SK-N-DZ (cell line): ENCODE measurements at places on chromosomes 2 and 18.

DNA sequence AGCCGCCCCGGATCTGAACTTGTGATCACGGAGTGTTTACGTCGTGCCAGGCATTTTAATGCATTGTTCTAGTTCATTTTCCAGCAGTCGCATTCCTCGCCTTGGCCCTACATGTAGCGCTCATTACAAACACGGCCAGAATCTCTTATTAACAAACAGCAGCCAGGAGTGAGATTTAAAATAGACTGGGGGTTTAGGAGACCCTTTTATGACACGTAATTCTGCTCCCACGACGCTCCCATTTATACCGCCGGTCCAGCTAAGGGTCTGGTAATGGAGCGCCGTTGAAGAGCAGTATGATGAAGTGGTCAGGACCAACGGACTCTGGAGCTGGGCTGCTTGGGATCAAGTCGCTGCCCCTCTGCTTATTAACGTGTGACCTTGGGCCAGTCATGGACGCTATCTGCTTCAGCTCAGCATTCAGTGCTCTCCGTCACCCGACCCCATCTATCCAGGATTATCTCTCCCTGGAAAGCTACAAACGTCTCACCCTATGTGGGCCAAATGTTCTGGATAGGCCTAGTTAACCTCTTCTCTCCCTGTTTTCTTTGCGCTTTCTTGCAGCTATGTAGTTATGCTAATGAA, 745 bp downstream of the MSH2 start:
- peak; percentile 22 for DNase-seq

DNA sequence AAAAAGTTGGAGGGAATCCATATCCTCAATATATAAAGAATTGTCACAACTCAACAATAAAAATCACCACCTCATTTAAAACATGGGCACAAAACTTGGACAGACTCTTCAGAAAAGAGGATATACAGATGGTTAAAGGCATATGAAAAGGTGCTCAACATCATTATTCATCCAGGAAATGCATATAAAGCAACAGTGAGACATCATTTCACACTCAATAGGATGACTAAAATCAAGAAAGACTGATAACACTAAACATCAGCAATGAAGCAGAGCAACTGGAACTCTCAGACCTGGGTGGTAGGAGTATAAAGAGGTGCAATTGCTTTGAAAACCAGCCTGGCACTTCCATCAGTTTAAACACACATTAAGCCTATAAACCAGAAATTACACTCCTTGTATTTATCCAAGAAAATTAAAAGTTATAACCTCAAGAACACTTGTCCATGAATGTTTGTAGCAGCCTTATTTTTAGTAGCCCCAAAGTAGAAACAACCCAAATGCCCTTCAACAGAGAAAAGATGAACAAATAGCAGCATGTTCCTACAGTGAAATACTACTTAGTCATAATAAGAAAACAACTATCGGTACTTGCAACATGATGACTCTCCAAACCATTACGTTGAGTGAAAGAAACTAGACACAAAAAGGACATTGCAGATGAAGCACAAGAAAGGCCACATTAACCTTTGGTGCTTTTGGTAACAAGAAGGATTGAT, 79.1 kb upstream of the TANC1 start:
- DNase-seq = no peak

DNA sequence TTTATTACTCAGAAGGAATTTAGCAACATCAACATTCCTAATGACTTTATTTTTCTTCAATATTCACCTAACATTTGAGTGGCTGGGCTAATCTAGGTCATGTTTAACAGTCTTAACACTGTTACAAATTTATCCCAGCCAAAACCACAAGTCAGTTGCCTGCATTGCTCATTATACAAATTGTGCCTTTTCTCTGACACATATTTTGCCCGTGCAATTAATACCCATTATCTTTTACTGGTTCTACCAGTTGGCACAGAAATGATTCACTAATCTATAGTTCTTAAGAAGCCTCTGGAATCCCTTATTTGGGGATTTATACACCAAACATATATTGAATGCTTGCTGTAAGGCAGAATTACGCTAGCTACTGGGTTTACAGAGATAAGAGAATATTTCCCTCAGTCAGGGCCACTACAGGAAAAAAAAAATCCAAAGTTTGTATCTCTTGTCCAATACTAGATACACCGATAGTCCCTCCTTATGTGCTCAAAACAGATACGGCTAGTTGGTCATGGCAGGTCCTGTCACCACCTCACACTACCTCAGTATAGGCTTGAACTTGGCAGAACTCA, 46.3 kb downstream of the ZCCHC2 start:
- DNase-seq = no peak

- no peak for DNase-seq
Measured at GRCh38 chr2:47561906-47562305, 158.9 kb downstream of the MSH2 start.

DNA sequence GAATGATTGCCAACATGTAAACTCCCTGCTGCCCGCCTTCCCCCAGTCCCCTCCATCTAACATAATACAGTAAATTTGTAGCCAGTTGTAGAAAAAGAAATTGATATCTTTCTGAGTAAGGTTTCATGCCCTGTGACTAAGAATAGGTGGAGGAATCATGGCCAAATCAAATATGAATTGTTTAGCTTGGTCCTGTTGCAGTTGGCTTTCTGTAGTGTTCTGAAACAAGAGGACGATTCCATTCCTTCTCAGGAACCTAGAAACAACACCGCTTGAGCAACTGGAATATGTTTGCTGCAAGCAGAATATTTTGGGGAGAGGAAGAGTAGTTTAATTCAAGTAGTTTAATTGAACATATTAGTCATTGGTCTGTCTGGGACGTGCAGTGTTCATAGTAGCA, 7.0 kb upstream of the DRC1 start:
- no peak for DNase-seq

DNA sequence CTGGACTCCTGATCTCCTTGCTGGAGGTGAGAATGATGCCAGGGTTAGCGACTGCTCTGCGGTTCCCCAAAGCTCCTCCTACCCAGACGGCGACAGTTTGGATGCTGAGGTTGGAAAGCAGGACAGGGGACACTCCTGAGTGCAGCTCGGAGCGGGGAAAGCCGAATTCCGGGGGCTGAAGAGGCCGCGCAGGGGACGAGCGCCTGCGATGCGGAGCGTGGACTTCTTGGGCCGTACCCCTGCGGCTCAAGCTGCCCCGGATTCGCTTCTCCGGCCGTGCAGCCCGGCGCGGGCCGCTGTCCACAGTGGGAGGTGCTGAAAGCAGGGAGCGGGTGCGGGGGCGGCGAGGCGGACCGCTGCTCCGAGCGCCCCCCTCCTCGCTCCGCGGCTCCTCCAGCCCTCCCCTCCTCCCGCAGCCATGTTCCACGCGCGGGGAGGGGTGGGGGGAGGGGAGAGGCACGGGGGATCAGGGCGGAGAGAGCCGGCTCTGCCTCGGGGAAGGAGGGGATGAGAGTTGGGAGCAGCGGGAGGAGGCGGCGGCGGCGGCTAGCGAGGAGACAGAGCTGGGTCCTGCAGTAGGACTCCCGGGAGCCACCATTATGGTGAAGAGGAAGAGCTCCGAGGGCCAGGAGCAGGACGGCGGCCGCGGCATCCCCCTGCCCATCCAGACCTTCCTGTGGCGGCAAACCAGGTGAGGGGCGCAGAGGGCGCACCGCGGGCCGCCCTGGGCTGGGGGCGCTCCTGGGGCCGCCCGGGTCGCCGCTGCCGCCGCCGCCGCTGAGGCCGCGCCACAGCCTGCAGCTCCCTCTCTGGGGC, at the start of gene UNC80:
UNC80 (plus strand) TSS at position 359 of the 816 bp plus-strand sequence; CDS start at position 600, 241 bp downstream.
- peak; percentile 60 for DNase-seq

DNA sequence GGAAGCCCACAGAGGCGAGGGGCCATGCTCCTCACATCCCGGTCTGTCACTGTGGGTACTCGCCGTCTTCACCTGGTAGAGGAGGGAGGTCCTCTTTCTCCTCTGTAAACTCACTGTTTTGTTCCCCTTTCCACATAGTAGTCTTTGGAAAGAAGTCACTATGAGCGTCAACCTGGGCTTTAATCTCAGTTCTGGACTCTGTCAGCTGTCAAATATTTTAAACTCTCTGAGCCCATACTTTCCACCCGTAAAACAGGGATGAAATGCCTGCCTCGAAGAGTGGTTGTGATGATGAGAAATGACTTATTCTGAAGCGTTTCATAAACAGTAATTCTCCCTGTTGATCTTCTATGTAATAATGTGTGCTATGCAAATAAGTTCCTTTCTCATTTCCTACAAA, 547.1 kb upstream of the SOX11 start:
- DNase-seq = peak; percentile 24

DNA sequence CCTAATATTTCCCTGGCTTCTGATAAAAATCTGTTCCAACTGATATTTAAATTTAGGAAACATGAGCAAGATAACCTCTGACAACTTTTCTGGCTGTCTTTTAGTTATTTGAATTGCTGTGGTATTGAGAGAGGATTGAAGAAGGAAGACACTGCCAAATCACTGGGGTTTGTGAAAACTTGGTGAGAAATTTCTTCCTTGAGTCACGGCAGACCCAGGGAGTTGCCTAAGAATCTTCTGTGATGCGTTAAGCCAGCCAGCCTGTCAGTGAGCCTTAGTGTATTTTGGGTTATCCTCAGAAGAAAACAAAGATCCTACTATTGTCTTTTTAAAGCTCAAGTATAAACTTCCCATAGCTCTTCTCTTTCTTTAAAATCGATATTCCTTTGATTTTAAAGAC, 17.5 kb upstream of the DOK6 start:
- no peak for DNase-seq

- DNase-seq = no peak
Measured at GRCh38 chr2:10341193-10341592, 38.5 kb downstream of the HPCAL1 start.

DNA sequence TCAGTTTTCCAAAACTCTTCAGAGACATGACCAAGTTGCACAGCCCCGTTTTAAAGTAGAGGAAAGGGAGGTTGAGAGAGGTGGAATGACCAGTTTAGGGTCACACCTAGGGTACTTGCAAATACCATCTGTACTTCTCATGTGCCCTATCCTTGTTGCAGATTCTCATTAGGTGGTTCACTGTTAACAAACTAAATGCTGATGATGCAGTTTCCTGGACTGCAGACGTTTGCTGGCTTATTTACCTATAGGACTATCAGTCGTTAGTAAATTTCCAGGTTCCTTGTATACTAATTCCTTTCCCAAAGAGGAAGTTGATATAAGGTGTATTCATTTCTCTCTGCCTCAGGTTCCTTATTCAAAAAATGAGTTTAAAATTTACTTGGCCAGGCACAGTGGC, 1.4 kb downstream of the FARP2 start:
- no peak for DNase-seq

DNA sequence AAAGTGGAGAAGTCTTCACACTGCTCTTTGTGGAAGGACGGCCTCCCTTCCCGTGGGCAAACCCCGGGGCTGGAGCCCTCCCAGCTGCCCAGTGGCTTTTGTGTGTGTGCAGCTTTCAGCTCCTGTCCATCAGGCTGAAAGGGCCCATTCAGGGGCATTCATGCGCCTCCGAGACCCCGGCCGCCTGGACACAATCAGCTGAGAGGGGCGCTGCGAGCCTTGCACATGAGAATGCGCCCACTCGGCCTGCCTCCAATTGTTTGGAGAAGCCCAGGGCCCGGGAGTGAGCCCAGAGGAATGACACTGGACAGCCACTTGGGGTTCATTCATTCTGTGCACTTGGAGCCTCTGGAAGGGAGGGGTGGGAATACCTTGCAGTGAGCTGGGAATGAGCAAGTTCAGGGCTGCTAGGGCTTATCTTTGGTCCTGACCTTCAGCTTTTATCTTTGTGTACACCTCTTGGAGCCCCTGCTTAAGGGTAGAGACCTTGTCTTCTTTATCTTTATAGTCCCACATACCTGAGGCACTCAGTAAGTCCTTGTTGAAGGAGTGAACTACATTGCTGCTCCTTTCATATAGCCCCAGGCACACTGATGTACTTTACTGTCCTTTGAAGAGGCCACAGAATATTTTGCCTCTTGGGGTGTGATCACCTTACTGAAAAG, 56.5 kb downstream of the TCF7L1 start:
- DNase-seq = no peak

DNA sequence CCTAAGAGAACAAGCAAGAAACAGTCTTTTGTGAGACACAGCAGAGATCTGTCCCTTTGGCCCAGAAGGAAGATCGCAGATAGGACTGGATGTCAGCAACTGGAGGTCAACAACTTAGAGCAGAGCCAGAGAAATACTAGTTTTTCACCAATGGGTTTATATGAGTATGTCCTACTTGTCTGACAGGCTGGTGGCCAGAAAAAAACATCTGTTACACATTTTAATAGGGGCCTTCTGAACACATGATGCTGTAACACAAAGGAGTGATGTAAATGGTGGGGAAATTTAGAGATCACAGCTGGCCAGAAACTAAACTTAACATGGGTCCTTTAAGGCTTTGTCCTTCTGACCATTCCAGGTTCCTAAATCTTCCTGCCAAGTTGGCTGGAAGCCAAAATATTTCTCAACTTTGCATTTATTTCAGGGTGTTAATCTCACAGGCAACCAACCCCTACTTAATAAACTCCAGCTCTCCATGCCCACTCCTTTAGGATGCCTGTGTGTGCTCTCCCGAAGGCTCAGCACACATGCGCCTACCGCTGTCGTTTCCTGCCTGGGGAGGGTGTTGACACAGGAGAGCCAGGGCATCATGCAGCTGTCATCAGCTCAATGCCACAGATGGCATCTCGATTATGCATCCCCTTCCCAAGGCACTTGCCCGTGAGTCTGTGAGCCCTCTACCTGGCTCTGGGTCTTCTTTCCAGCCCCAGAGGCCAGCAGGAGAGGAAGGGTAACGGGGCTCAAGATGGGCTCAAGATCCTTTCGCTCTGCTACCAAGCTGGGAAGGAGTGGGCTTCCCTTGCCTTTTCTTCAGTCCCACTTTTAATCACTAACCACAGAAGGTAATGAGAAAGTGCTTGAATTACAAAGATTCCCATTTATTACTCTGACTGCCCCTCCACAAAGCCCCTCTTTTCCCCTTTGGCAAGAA, 252.5 kb downstream of the ETAA1 start:
- peak; percentile 52 for DNase-seq

- DNase-seq = peak; percentile 38
Measured at GRCh38 chr18:76518123-76518859, 23.2 kb upstream of the ZNF516 start.

DNA sequence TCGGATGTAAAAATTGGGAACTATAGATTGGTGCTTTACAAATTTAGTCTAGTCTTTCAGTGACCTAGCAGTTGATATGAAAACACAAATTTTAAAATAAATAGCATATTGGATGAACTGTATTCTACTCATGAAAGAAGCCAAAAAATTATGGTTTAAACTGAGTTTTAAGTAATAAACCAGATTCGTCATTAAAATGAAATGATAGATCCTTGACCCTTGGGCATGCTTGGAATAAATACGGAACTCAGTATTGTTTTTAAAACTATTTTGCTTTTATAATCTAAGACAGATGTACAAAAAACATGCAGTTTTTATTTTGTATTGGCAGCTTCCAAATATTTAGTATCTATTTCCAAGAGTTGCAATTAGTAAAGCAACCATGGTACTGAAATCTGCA, 34.6 kb upstream of the TBR1 start:
- DNase-seq = no peak
